H1 (cell line): ENCODE measurements at places on chromosomes 1 and 21. TPM values are rescaled to one million over a fixed set of nuclear protein-coding genes. Genes with fewer than 3 reads are reported as not detected.

DNA sequence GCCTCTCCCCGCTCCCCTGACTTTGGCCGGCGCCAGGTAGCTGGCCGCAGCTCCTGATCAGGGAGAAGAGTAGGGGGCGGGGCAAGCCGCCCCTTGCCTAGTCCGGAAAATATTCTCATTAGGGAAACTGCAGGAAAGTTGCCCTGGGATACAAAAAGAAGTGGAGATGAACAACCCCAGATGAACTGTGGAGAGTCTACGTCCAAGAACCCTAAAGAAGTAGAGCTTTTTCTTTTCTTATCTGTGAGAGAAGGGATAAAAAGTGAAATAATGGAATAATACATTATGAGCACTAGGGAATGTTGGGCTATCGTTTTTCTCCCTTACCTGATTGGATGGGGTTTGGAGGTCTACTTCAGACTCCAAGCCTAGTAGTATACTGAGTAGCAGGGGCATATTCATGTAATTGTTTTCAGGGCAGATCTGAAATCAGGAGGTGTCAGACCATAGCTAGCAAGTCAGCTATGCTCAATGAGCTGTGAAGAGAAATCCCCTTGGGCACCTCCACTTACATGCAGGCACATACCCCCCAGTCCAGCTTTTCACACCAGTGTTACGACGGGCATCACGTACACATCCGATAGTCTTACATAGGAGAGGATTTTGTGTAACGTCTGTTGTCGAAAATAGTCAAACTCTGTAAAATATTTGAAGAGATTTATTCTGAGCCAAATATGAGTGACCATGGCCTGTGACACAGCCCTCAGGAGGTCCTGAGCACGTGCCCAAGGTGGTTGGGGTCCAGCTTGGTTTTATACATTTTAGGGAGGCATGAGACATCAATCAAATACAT is 1.7 kb upstream of the DUSP10 start:
- H3K27ac ChIP-seq = no peak overlapping the region
- H3K27me3 ChIP-seq = peaks cover 22% of the 10 kb centered on the region
- DNase-seq = no peak

- H3K36me3 ChIP-seq = peaks cover 9% of the 10 kb centered on the region; the same call in 1 of the 2 replicates
- no peak overlapping the region for H3K27ac ChIP-seq
- no peak for DNase-seq
- no peaks in the 10 kb centered on the region for H3K4me1 ChIP-seq
Observed at GRCh38 chr1:223813645-223814044, 32.1 kb downstream of the TP53BP2 start.

- H3K4me3 ChIP-seq = no peak overlapping the region
- H3K27me3 ChIP-seq = no peaks in the 10 kb centered on the region
- no peak overlapping the region for H3K27ac ChIP-seq
- peaks cover 4% of the 10 kb centered on the region for H3K4me1 ChIP-seq
- no peak for DNase-seq
Observed at GRCh38 chr1:214537219-214537618, 14.2 kb downstream of the PTPN14 start.

- no peaks in the 10 kb centered on the region for H3K36me3 ChIP-seq
- no peak for DNase-seq
- H3K27ac ChIP-seq = no peak overlapping the region
- H3K27me3 ChIP-seq = peaks cover 69% of the 10 kb centered on the region
Observed at GRCh38 chr1:203304391-203304918, 864 bp upstream of the BTG2 start.

DNA sequence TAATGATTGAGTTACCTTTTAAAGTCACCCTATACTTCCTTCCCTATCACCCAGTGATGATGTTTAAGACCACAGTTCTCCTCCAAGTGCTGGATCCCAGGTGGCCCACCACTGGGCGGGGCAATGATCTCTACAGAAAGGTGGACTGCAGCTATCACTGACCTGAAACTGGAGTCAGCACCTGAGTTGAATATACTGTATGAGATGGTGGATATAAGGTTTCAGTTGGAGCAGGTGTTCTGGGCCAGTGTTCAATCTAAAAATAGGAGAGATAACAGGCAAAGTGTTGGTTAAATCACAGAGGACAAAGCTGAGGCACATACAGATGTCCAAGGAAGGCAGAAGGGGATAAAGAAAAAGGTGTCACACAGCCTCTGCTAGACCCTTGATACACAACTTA is 96.6 kb downstream of the SIPA1L2 start:
- no peaks in the 10 kb centered on the region; the same call in 1 of the 2 replicates for H3K27me3 ChIP-seq
- no peak for DNase-seq
- H3K36me3 ChIP-seq = no peaks in the 10 kb centered on the region
- H3K4me3 ChIP-seq = no peak overlapping the region
- no peak overlapping the region for H3K27ac ChIP-seq

DNA sequence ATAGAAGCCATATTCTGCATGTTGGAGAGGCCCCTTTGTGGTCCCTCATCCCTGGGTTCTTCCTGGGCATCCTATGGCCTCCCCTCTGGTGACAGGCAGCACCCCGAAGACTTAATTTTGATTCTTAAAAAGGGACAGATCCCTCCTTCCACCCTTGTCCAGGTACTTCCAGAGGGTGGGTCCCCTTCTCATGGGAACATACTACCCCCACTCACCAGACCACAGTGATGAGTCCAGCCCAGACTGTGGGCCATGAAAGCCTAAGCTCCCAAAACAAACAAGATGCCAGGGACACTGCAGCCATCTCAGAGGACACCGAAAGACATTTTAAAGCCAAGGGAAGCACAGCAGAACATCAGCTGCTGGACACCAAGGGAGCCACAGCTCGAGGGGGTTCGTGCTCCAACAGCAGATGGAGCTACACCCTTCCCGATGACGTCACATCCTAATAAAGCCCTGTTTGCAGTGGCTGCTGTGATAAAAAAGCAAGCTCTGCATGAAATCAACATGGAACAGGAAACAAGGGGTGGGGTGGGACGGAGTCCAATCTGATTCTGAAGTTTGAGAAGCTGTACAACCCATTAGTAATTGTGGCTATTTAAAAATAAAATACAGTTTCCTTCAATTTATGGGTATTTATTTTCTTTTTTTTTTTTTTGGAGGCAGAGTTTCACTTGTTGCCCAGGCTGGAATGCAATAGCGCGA is 32.4 kb downstream of the GNB1 start:
- H3K27ac ChIP-seq = no peak overlapping the region
- peaks cover 8% of the 10 kb centered on the region; the same call in 1 of the 2 replicates for H3K4me1 ChIP-seq
- DNase-seq = no peak

DNA sequence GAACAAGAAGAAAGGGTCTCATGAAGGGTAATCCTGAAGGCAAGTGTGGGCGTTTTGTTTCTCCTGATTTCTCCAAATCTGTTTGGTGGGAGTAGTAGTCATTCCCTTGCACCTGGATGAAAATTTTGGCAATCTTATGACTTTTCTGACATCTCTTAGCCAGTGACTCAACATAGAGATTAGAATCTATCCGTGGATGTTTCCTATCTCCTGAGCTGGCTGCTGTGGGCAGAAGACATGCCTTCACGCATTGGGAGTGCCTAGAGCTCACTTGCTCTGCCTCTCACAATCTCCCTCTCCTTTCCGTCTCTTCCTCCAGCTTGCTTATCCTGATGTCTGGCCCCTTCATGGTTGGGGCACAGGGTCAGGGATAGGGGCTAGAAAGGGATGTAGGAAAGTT is 174.2 kb upstream of the NFIA start:
- no peak overlapping the region for H3K4me3 ChIP-seq
- no peaks in the 10 kb centered on the region for H3K36me3 ChIP-seq
- H3K27me3 ChIP-seq = no peaks in the 10 kb centered on the region
- peaks cover 3% of the 10 kb centered on the region; the same call in 1 of the 2 replicates for H3K4me1 ChIP-seq
- DNase-seq = no peak
- no peak overlapping the region for H3K27ac ChIP-seq

DNA sequence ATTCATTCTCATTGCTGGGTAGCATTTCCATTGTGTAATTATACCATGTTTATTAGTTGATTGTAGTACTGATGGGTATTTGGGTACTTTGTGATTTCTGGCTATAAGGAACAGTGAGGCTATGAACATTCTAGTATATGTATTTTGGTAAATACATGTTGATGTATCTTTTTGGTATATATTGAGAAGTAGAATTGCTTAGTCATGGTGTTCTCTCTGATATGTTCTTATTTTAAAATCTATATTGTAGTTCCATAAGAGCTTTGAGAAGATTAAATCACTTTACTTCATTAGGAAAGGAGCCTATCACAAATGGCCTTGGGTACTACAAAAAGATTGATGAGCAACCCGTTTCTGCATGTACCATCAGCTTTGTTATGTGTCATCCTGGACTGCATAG is 13.4 kb downstream of the MIXL1 start:
- H3K4me1 ChIP-seq = no peaks in the 10 kb centered on the region
- no peak for DNase-seq
- H3K27ac ChIP-seq = no peak overlapping the region

DNA sequence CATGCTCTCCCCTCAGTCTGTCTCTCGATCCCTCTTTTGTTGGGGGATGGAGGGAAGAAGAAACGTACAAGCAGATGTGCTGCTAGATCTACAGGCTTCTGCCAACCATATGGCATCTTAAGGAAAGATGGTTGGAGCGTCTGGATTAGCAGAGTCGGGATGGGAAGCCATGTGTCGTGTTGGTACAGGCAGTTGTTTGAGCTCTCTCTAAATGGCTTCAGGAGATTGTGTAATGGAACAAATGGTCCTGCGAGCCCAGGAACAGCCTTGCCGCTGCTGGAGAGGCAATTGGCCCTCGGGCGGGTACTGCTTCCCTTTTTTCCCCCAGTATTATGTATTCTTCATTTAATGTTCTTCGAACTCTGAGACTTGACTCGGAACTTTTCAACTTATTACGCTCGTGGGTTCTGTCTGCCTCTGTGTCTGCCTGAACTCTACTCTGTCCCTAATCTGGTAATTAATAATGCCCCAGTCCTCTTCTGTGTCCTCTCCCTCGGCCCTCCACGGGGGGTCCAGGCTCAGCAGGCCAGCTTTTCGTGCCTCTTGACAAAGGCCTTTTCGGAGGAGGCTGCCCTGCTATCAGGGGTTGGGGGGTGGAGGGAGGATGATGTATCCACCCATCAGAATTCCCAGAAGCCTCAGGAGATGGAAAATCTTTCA is 215.3 kb downstream of the SDCCAG8 start:
- H3K36me3 ChIP-seq = no peaks in the 10 kb centered on the region
- H3K27ac ChIP-seq = no peak overlapping the region
- no peak overlapping the region; the same call in 1 of the 2 replicates for H3K4me3 ChIP-seq
- DNase-seq = no peak
- no peaks in the 10 kb centered on the region; the same call in 1 of the 2 replicates for H3K27me3 ChIP-seq

DNA sequence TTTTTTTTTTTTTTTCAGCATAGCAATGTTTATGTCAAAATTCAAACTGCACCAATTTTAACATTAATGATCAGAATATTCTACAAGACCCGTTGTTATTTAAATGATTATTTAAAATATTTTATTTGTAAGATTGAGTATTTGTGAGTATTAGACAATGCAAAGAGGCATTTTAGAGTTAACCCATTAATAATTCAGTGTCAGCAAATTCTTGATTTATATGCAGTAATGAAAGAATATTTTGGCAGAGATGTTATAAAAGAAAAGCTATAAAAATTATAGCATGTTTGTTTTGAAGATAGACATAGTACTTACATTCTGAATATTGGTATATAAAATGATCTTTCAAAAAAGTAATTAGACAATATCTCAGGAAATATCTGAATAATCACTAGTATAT is 269.5 kb upstream of the ZRANB2 start:
- no peak overlapping the region for H3K27ac ChIP-seq
- H3K4me3 ChIP-seq = no peak overlapping the region
- no peaks in the 10 kb centered on the region for H3K36me3 ChIP-seq
- no peaks in the 10 kb centered on the region for H3K27me3 ChIP-seq

TAL1 gene
- 0.15 TPM in 1 of 2 replicates, not detected in the other for total RNA-seq

C1orf94 gene
- 4.8 and 5.8 TPM in 2 replicates for total RNA-seq

ABCA4 gene
- not detected in 2 replicates for total RNA-seq

OLIG2 gene
- total RNA-seq = 0.11 TPM in 1 of 2 replicates, not detected in the other

EXTL1 gene
- 1.2 and 1.3 TPM in 2 replicates for total RNA-seq

PDPN gene
- total RNA-seq = 169 and 182 TPM in 2 replicates

RAB7B gene
- not detected in 2 replicates for total RNA-seq

ARHGAP29 gene
- total RNA-seq = 2.9 and 3.2 TPM in 2 replicates

NES gene
- total RNA-seq = 135 and 138 TPM in 2 replicates

ZBTB17 gene
- 24.3 and 24.7 TPM in 2 replicates for total RNA-seq
